Central memory CD4-positive, alpha-beta T cell (primary cell): ENCODE measurements at places on chromosomes 2 and 18.

DNA sequence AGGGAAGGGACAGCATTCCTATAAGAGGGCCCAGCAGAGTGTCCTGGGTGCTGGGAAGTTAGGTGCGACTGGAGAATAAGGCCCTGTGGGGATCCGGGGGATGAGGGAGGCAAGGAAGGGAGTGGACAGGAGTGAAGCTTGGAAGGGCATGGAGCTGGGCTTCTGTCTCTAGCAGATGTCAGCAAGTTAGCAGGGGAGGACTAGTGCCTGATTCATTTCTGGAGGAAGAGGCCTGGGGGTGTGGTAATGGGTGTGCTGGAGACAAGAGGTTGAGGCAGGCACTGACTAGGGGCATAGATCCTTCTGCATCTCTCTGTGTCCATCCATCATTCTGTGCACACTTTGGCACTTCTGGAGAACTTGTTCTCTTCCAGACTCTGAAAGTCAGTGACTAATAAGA lies 134.7 kb downstream of the ACOXL start:
- no peak for DNase-seq

DNA sequence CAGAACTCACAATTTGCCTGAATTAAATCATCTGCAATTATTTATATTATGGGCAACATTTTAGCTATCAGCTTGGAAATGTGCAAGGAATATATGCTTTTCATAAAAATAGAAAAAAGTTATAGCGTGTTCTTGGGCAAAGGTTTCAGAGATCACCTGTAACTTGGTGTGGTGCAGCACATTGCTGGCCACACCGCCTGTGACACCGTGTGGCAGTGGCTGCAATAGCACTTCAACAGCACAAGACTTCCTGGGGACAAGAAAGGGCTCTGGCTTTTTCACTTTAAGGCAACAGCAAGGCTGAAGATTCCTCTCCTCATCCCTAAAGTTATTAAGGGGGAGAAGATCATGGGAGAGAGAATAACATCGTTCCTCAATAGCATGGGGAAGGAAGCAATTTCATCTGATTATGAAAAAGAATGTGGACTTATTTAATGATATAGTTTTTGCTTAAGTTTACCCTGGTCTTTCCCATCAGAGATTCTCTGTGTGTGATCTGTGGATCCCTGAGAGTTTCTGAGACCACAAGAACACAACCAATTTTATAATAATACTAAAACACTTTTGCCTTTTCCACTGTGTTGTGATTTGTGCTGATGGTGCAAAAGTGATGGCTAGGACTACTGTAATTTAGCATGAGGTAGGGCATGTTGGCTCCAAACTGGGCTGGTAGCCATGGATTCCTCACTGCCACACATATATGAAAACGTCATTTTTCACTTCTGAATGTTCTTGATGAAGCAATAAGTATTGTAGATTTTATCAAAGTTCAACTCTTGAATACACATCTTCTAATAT lies 15.0 kb upstream of the SERPINB3 start:
- no peak for DNase-seq

GRCh38 chr2:100909534-100910081 lies 89.7 kb downstream of the NPAS2 start:
- DNase-seq: no peak

GRCh38 chr18:9737472-9738121 lies 29.5 kb downstream of the RAB31 start:
- no peak for DNase-seq

DNA sequence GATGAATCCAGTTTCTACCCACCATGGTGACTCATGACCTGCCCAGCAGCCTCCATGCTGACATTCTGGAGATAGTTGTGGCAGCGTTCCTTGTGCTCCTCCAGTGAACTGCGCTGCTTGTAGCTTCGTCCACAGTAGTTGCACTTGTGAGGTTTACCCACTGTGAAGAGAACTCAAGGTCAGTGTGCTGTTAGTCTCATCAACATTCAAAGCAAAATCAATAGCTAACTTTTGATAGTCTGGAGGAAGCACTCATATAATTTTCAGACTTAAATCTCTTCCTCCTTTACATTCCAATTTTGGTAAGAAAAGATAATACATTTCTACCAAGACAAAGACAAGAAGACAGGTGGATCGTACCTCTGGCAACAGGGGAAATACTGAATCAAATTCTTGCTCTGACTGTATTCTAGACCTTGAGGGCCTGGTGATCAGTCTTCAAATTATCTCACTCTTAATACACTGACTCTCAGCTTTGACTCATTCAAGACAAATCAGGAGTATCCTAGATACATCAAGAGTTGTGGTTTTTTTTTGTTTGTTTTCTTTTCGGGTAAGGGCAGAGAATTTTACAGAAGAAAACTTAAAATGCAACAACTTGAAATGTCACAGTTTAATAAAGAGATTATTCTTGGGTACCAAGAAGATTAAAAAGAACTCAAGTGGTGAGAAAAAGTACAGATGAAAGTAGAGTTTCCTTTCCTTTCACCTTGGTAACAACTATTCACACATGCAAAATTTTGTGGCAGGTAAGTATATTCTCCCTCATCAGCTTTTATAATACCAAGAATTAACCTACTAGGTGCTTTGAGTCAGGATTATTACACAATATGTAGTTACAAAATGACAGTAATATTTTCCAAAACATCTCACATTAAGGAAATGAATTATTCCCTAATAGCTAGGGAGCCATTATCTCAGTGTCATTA lies 129.2 kb downstream of the IKZF2 start:
- DNase-seq: no peak

DNA sequence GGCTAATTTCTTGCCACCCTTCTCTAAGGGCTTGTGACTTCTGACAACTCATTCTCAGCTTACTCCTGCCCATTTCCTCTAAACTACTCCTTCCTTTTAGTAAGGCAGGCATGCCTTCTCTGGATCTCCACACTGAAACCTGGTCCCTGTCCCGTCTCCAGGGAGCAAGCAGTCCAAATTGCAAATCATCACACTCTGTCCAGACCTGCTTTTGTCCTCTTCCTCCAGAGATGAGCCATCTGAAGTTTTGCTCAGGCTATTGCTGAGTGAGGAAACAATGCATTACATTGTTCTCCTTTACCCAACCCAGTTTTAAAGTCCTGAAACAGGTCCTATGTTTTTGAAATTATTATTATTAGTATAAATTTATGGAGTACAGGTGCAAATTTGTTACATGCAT lies 57.3 kb downstream of the ARHGAP25 start:
- DNase-seq: no peak

DNA sequence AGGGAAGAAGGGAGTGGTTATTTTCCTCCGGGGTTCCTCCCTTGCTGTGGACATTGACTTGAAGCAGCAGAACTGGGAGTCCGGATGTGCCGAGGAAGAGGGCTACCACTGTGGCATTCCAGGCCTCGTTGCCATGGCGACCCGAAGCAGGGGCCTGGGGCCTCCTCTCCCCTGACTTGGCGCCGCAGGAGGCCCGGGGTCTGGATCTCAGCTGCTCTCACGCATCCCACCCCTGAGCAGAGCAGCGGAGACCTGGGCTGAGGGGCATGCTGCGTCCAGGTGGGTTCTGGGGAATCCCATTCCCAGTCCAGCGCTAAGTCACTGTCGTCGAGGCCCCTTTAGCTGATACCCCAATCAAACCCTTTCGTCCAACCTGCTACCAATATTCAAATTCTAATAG lies 100.2 kb downstream of the BCL11A start:
- DNase-seq: no peak

- no peak for DNase-seq
These were observed 513 bp downstream of the THOC1 start for GRCh38 chr18:267380-267687.

DNA sequence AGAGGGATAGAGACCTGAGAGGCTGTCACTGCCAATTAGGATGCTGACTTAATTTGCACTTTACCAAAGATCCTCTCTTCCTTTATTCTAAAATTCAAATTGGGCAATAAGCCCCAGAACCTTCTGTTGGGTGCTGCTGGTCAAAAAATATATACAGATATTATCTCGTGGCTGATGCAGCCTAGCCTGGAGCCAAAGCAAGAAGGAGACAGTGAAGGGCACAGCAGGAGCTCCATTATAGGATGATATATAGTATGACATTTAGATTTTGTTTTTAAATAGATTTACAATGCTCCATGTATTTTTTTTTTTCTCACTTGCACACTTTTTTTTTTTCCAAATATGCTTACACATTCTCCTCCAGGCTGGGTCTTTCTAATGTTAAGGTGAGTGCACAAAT lies 579.3 kb downstream of the PIK3C3 start:
- no peak for DNase-seq

- no peak for DNase-seq
These were observed 54.9 kb upstream of the BZW1 start for GRCh38 chr2:200756618-200757321.

- DNase-seq: no peak
These were observed 18.4 kb upstream of the WIPF1 start for GRCh38 chr2:174615871-174616436.

DNA sequence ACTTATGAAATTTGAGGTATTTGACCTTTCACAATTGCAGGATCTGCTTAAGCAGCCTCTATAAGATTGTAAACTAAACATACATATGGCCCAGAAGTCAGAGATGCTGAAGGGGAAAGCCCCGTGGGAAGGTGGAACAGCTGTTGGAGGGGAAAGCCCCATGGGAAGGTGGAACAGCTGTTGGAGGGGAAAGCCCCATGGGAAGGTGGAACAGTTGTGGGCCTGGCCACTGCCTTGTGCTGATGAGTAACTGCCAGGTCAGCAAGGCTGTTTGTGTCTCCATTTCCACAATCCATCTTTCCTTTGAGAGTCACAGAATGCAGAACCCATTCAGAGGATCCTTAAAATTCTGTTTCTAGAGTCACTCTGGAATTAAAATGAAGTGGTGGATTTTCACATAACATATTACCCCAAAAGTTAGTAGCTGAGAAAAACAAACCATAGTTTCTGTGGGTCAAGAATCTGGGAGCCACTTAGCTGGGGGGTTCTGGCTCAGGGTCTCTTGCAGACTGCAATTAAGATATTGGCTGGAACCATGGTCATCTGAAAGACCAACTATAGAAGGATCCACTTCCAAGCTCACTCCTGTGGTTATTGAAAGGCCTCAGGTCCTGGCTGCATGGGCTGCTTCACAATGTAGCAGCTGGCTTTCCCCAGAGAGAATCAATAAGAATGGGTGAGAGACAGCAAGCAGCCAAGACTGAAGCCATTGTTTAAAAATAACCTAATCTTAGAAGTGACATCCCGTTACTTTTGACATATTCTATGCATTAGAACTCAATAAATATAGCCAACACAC lies 86.6 kb upstream of the CAVIN2 start:
- DNase-seq: no peak
